ENCODE measurements at places on chromosomes 16 and 17.

DNA sequence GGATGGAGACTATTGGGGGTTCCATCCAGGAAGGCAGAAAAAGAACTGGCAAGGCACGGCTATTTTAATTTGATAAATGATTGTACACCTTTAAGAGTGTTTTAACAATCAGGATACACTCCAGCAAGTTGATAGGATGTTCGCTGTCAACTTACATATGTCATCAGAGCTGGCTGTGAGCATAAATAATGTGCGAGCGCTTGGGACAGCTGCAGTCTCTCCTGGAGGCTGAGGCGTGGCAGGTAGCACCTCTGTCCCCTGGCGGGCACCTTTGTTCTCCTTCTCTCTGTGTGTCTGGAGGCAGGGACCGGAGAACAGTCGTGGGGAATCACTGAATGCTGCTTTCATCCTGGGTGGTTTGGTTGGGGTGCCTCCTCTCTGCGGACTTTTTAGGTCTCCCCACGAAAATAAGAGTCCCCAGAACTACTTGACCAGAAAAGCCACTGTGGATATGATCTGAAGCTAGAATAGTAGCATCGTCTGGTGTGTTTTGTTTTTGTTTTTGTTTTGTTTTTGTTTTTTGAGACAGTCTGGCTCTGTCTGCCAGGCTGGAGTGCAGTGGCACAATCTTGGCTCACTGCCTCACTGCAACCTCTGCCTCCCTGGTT is 9.4 kb downstream of the BAHCC1 start:
- no peak for DNase-seq

DNA sequence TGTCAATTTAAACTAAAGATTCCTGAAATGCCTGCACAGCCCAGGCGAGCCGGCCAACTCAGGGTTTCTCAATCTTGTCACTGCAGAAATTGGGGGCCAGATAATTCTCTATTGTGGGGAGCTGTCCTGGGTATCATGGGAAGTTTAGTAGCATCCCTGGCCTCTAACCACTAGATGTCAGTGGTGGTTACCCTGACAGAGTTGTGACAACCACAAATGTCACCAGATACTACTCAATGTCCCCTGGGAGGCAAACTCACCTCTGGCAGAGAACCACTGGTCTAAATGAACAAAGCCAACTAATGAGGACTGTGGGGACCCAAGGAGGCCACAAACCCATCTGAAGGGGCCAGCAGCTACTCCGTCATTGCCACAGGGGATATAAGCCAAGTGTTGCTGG is 90.9 kb downstream of the MYH11 start:
- peak; percentile 67 for DNase-seq

GRCh38 chr17:79922798-79923197 is 83.6 kb upstream of the CBX4 start:
- no peak for DNase-seq

DNA sequence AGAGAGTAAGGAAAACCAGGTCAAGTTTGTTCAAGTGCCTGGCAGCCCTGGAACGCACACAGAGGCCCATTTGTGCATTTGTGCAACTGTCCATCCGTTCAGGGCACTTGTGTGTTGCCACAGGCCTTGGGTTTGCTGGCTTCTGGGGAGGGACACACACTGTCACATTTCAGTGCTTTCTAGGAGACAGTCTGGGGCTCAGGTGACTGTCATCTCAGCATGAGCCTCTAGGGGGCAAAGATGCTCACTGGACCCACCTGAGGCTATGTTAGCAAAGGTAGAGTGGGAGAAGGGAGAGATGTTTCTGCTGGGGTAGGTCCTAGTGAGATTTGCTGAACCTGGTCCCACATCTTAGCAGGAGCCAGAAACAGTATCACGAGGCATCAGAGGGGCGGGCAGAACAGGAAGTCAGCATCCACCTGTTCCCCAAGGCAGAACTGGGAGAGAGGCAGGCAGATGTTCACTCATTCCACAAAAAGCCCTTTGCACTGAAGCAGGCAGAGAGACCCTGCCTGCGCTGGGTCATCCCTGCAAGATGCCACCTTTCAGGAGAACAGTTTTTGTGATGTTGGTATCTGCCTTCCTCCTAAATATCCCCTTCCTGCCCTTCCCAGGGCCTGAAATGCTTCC is 48.5 kb downstream of the RAI1 start:
- DNase-seq = no peak

GRCh38 chr17:36132421-36132831 is 28.8 kb downstream of the CCL4 start:
- no peak for DNase-seq

- DNase-seq = no peak
These were observed 163.8 kb downstream of the NTN1 start for GRCh38 chr17:9185142-9185541.

DNA sequence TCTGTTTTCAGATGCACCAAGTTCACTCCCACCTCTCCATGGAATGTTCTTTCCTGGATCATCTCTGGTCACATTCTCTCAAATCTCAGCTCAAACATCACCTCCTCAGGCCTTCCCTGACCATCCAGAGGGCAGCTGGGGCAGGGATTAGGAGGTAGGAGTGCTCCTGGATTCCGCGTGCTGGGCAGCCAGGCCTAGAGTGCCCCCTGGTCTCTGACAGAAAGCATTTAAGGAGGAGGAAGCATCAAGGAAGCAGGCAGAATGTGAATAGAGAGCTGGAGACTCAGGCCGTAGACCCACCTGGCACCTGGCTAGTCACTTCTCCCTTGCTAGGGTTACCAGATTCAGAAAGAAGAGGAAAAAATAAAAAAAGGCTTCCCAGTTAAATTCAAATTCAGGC is 2.5 kb upstream of the CYB561 start:
- no peak for DNase-seq

- peak; percentile 84 for DNase-seq
These were observed 41.1 kb downstream of the MYO18A start for GRCh38 chr17:29138971-29139691.

- no peak for DNase-seq
These were observed 27.7 kb downstream of the CNTROB start for GRCh38 chr17:7959503-7960253.

GRCh38 chr17:48600244-48601098 is 4.3 kb downstream of the HOXB6 start:
- DNase-seq = no peak

- DNase-seq = no peak
These were observed 20.1 kb upstream of the YWHAE start for GRCh38 chr17:1420163-1420562.

GRCh38 chr16:75432828-75433731 is at the start of gene CFDP1:
TSS of gene CFDP1 (minus strand) at chr16:75433503. CDS start at chr16:75433352, 151 bp downstream.
- peak; percentile 97 for DNase-seq

DNA sequence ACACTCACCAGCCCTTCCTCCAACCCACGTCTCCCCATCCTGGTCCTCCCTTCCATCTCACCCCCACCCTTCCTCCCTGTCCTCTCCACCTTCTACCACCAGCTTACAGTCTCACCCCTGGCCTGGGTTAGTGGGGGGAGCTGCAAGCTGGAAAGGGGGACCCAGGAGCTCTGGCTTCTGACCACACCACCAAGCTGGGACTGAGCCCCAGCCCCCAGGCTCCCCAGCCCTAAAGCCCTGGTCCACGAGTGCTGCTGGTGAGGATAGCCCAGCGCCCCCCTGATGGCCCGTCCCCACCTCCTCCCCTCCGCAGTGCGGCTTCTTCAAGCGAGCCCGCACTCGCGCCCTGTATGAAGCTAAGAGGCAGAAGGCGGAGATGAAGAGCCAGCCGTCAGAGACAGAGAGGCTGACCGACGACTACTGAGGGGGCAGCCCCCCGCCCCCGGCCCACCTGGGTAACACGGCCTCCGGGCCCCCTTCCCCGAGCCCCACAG is 7.2 kb upstream of the PDK2 start:
- DNase-seq = no peak

DNA sequence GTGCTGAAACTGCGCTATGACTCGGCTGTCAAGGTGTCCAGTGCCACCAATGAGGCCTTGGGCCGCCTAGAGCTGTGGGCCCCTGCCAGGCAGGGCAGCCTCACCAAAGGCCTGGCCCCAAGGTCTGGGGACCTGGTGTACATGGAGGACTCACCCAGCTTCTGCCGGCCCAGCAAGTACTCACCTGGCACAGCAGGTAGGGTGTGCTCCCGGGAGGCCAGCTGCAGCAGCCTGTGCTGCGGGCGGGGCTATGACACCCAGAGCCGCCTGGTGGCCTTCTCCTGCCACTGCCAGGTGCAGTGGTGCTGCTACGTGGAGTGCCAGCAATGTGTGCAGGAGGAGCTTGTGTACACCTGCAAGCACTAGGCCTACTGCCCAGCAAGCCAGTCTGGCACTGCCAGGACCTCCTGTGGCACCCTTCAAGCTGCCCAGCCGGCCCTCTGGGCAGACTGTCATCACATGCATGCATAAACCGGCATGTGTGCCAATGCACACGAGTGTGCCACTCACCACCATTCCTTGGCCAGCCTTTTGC is 25.0 kb downstream of the WNT9B start:
- no peak for DNase-seq

- no peak for DNase-seq
These were observed 457.5 kb downstream of the MAF start for GRCh38 chr16:79143026-79143425.

DNA sequence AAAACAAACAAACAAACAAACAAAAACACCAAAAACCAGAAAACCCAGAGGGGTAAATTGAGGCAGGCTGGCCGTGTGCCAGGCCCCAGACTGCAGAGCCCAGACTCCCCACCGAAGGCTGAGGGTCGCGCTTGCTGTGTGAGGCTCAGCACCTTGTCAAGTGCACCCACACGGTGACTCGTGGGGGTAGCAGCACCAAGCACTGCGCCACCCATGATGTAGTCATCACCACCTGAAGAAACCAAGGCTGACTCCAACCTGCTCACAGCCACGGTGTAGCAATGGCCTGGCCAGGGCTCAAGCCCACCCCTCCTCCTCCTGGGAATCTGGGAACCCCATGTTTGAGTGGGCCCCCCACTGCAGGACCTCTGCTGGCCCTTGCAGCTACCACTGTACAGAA is 11.9 kb downstream of the MCRIP1 start:
- no peak for DNase-seq

DNA sequence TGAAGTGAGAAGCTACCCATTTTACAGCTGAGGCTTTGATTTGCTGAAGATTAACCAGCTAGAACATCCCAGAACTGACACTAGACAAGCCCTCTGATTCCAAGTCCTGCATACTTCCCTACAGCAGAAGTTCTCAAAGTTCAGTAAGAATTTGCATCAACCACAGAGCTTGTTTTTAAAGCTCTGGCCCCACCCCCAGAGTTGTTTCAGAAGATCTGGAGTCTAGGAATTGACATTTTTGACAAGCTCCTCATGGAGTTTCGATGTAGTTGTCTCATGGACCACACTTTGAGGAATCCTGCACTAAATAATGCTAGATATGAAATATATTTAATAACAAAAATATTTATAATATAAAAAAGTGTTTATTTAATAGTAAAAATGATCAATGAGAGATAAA is 120.3 kb upstream of the ADAMTS18 start:
- DNase-seq = no peak

DNA sequence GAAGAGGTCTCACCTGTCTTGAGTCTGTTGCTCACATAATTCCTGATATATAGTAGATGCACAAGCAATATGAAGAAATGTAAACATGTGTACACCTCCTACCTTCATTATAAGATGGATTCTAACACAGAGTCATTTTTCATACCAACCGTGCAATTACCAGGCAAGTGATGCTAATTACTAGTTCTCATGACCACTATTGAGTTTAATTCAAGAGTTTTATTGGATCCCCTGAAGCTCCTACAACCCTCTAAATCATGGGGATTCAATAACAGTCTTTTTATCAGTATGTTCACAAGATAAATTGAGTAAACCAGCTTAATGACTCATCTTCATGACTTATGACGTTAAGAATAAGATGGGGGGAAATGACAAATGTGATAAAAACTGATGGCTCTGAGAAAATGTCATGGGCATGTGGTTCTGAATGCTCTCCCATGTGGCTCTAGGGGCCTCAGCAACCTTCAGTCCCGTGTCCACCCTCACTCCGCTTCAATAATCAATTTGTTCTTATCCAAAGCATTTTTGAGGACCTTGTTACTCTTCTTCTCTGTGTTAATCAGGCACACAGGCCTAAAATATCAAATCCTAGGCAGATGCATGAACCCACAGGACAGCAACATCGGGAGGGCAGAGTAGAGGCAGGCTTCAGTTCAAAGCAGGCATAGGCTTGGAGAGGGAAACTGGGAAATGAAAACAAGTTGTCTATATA is 42.8 kb downstream of the PRAC1 start:
- no peak for DNase-seq

GRCh38 chr17:61583660-61584264 is 7.3 kb downstream of the NACA2 start:
- DNase-seq = no peak
